ENCODE measurements at places on chromosomes 3 and 15. TPM values are rescaled to one million over a fixed set of nuclear protein-coding genes. Genes with fewer than 3 reads are reported as not detected.
A peak's percentile ranks its signal among the peaks of the same experiment; 100 is the strongest.

DNA sequence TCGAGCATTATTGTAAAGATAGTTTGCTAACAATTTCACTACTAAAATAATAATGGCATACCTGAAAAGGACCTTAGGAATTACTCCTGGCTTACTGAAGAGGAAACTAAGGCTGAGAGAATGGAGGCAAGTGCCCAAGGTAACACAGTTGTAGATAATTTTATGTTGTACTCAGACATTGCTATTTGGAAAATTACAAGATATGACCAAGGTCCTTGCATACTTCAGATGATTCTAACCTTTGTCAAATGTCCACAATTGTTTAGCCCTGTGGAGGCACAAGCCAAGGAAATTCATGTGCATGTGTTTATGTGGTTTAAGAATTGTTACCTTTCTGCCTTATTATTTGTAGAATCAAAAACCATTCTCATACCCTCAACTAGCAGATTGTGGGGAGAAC, 105.7 kb downstream of the TUSC7 start:
- no peak overlapping the region for H3K27ac ChIP-seq
- no peaks in the 10 kb centered on the region for H3K36me3 ChIP-seq
- no peaks in the 10 kb centered on the region for H3K4me1 ChIP-seq
- no peak overlapping the region for H3K4me3 ChIP-seq
- DNase-seq: no peak

DNA sequence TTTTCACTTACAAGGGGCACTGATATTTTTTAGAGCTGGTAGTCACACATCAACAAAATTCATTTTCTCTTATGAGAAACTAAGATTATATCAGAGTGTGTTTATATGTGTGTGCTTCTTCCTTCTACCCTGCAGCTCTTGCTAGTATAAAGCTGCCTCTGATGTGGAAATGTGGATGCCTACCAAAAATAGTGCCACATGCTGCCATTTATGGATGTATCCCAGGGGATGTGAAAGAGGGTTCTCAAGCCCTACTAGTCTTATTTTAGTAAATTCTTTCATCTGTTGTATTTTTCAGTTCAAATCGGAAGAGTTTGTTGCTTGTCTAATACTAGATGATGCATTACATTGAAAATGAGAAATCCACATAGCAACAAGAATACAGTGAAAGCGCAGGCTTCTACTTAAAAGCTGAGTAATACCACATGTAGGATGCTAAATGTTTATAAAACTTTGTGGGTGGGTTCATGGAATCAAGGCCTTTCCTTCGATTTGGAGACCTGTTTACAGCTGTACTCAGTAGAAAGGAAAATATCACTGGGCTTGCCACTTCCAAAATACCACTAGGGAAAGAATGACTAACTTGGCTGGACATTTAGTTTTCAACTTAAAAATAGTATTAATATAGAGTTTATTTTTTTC, 399.2 kb downstream of the EPHA3 start:
- no peaks in the 10 kb centered on the region for H3K27me3 ChIP-seq
- DNase-seq: no peak
- H3K36me3 ChIP-seq: no peaks in the 10 kb centered on the region
- H3K4me3 ChIP-seq: no peak overlapping the region
- no peaks in the 10 kb centered on the region for H3K4me1 ChIP-seq

DNA sequence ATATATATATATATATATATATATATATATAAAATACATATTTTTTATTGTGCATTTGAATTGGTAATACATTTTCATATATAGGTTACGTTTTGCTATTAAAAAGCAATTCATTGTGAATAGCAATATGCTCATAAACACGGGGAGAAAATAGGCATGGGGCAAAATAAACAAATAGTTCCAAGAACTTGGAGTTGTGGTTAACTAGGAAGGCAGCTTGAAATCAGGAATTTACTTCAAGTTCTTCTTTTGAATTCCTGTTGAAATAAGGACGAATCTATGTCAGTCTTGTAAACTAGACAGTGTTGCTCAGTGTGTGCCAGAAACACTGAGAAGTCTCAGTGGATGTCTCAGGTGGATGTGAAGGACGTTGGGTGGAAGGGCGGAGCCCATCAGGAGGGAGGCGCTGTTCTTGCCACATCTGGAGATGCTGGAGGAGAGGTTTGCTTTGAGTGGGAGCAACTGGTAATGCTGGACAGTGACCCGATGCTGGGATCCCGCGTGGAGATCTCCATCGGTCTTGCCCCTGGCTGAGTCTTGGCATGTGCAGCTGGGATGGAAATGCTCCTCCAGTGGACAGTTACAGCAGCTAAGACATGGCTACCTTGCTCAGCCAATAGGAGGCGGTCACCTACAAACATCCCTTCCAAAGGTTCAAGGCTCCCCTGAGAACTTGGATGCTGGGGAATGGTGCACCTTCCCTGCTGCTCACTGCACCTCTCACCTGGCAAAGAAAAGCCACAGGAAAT, 2.5 kb downstream of the IL16 start:
- no peak overlapping the region for H3K27ac ChIP-seq
- no peaks in the 10 kb centered on the region for H3K36me3 ChIP-seq
- no peaks in the 10 kb centered on the region for H3K27me3 ChIP-seq
- DNase-seq: no peak
- no peaks in the 10 kb centered on the region for H3K4me1 ChIP-seq

- peaks cover 13% of the 10 kb centered on the region for H3K36me3 ChIP-seq
- DNase-seq: no peak
- H3K4me1 ChIP-seq: peaks cover 5% of the 10 kb centered on the region
Measured at GRCh38 chr3:189827108-189827507, 195.9 kb downstream of the TP63 start.

- DNase-seq: no peak
- no peak overlapping the region for H3K4me3 ChIP-seq
- H3K27ac ChIP-seq: no peak overlapping the region
- H3K36me3 ChIP-seq: no peaks in the 10 kb centered on the region
- H3K4me1 ChIP-seq: no peaks in the 10 kb centered on the region
Measured at GRCh38 chr3:173663696-173664111, 266.2 kb downstream of the NLGN1 start.

DNA sequence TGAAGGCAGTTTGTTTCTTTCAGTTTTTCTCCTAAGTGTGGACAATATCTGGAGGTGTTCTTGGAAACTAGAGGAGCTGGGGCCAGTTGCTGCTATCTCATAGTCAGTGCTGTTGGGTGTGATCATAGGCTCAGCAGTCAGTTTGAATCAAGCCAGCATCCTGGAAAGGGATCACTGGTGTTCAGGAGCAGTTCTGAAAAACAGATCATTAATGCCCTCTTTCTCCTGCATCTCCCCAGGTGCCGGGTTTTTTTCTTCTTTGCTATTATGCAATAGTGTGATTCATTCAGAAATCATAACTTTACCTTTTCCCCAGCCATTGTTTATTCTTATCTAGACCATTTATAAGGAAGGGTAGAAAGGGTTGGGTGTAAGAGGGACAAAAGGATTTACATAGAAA, 24.0 kb downstream of the LNP1 start:
- H3K36me3 ChIP-seq: no peaks in the 10 kb centered on the region
- H3K4me3 ChIP-seq: no peak overlapping the region
- H3K27ac ChIP-seq: no peak overlapping the region
- no peaks in the 10 kb centered on the region for H3K4me1 ChIP-seq
- no peaks in the 10 kb centered on the region for H3K27me3 ChIP-seq
- DNase-seq: no peak

- H3K27me3 ChIP-seq: no peaks in the 10 kb centered on the region
- H3K4me3 ChIP-seq: no peak overlapping the region
- no peak for DNase-seq
- no peaks in the 10 kb centered on the region for H3K36me3 ChIP-seq
Measured at GRCh38 chr3:153429821-153430220, 267.8 kb downstream of the RAP2B start.

DNA sequence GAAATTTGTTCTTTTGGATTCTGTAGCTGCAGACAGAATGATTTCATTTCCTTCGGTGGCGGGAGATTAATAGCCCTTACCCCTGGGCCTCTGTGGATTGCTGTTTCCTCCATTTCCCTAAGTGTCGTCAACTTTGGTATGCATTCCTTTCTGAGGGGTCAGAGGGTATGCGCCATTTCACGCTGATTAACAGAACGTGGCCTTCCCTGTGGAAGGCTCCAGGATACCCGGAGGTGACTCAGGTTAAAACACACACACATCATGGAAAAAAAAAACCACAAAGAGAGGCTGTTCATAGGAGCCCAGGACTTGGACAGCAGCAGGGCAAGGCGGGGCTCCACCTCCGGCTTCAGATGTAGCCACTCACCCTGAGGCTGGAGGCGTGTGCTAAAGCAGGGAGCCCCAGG, 51.9 kb downstream of the EPHB1 start:
- DNase-seq: no peak
- H3K27me3 ChIP-seq: no peaks in the 10 kb centered on the region
- no peak overlapping the region for H3K27ac ChIP-seq
- H3K4me1 ChIP-seq: peaks cover 7% of the 10 kb centered on the region
- no peak overlapping the region for H3K4me3 ChIP-seq
- no peaks in the 10 kb centered on the region for H3K36me3 ChIP-seq

DNA sequence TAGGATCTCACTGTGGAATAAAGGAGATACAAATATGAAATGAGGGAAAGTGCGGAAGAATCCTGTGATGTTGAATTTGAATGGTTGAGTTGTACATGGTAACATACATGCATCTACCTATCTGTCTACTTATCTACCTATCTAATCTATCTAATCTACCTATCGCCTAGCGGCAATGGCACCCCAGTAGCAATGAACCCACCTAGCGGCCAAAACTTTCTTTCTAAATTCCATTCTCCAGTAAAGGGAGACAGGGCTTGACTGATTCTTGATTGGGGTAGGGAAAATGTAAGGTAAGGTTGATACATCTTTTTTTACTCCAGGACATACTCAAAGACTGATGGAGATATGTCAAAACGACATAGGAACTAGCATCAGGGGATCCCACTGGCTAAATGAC, 345.0 kb downstream of the FHIT start:
- no peaks in the 10 kb centered on the region for H3K27me3 ChIP-seq
- no peak overlapping the region for H3K27ac ChIP-seq

- H3K4me1 ChIP-seq: no peaks in the 10 kb centered on the region
- no peak overlapping the region for H3K4me3 ChIP-seq
- no peaks in the 10 kb centered on the region for H3K27me3 ChIP-seq
Measured at GRCh38 chr3:165919284-165919683, 82.1 kb upstream of the BCHE start.

DNA sequence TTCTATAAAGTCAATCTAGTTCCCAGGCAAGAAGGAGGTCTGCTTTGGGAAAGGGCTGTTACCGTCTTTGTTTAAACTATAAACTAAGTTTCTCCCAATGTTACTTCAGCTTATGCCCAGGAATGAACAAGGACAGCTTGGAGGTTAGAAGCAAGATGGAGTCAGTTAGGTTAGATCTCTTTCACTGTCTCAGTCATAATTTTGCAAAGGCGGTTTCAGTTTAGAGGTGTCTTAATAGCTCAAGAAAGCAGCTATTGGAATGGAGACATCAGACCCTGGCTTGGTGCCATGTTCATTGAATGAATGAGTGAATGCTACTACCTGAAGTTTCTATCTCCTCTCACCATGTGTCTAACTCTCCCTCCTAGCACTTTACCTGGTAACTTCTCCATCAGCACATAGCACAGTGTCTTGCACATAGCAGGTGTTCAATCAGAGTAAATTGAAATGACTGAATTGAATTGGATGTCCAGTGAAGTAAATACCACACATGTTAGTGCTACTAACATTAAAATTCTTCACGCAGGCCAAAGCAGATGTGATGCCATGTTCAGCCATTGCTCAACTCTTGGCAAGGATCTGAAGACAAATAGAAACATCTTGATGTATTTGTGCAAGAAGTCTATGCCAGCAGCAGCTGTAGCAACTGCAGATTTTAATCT, 28.2 kb downstream of the CLEC3B start:
- no peaks in the 10 kb centered on the region for H3K27me3 ChIP-seq
- H3K27ac ChIP-seq: peak overlapping the region; percentile 20
- H3K4me3 ChIP-seq: no peak overlapping the region
- H3K36me3 ChIP-seq: no peaks in the 10 kb centered on the region

The AADACL2 gene
- not detected for total RNA-seq

The SCAANT1 gene
- not detected for total RNA-seq

The BBS4 gene
- 20.7 TPM for total RNA-seq

The ADPRH gene
- 14.7 TPM for total RNA-seq

The CFAP44 gene
- 1.1 TPM for total RNA-seq
